NCI-H510A treated with DMSO at 0.1 percent for 48 hours (cell line): ENCODE measurements at places on chromosomes 6 and 20.

GRCh38 chr20:11242320-11242719 is 568.5 kb upstream of the JAG1 start:
- no peak for DNase-seq

GRCh38 chr20:43988867-43989266 is 74.2 kb downstream of the TOX2 start:
- DNase-seq: no peak

DNA sequence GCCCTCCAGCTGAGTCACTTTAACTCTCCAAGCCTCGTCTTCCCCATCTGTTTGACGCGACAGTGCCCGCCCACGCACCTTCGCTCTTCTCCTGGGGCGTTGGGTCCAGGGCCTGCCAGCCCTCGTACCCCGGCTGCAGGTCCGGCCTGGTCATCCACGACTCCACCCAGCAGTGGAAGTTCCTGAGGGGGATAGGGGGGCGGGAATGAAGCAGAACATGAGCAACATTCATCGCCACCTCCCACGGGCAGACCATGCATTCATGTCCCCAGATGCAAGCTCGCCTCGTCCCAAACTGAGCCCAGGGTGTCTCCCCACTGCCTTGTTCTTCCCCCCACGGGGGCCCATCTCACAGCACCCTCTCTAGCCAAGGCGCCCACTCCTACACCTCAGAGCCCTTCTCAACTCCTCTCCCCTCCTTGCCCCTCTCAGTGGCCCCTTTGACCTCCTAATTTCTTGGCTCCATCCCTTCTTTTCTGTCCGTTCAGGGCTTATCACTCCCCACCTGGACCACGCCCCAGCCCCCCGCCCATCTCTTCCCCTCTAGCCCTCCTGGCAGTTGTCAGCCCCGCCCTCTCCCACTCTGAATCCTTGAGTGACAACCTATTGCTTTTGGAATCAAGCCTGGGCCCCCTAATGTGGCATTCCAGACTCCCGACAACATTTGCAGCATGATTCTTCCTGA is 23.7 kb downstream of the TGM2 start:
- no peak for DNase-seq

DNA sequence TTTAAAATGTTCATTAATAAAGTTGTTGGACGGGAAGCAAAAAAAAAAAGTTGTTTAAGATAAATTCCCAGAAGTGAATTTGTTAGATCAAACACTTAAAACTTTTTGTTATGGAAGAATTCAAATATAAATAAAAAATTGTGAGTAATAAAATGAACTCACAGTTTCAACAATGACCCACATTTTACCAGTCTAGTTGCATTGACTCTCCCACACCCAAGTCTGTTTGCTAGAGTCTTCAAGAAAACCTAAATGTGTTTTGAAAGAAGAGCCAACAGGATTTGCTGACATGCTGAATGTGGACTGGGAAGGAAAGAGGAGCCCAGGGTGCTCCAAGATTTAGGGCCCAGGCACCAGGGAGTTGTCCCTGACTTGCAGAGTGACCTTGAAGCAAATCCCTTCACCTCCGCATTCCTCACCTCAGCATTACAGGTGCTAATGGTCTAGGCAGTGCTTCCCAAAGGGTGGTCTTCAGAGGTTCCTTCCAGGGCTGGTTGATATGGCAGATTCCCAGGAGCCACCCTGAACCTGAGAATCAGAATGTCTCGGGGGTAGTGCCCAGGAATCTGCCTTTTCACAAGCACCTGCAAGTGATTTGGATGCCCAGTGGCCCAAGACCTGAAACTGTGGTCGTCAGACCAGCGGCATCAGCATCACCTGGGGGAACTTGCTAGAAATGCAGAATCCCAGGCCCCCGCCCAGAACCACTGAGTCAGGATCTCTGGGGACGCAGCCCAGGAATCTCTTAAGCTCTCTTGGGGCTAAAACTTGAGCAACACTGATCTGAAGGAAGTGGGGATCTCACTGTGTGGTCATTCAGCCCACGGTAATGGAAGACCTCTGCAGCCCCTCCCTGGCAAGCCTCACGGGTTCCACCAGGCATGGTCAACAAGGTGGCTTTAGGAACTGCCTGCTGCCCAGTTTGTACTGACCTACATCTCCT is 31.1 kb downstream of the POFUT1 start:
- DNase-seq: no peak

GRCh38 chr6:15901141-15902115 is 227.5 kb upstream of the MYLIP start:
- DNase-seq: peak; percentile 18
